DMS53 (cell line): ENCODE measurements at places on chromosomes 1 and 21.

DNA sequence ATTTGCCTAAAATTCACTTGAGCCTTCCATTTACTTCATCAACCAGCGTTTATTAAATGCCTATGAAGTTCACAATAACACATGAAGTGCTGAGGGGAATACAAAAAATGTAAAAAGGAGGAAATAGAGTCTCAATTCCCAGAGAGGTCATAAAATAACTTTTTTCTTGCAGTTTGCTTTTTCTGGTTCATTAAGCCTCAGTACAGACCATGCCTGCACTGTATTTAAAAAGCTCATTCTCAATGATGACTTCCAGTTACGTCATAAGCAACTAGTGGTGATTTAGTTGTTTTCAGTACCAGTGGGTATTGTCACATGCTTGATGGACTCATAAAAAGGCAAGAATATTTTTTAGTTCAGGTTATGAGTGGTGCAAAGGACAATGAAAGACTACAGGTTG lies 160.1 kb upstream of the UBE2U start:
- DNase-seq: no peak

DNA sequence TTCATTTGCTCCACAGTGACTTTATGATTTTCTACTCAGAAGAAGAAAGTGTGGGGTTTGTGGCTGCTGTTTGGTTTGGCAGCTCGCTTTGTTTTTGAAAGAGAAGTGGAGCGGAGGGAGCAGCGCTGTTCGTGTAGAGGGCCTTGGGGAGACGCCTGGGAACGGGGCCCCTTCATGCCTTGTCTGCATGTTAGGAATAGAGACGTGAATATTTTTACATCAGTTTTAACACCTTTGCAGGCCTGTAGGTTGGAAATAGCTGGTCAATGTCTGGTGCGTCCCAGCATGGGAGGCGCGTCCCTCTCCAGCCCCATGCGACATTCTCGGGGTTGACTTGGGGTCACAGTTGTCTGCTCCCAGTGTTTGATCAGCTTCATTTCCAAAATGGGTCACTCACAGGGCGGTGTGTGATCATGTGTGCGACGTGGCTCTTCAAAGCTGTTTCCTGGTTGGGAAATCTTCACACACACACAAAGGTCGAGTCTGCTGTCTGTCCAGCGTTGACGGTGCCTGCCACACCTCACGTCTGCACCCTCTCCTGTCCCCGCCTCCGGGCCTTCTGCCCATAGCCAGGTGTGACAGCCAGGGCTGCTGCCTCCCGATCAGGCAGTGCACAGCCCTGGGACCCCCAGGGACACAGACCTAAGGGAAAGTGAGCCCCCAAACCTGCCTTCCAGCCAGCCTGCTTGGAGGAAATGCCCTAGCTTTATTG lies 149.2 kb downstream of the PSMG1 start:
- peak; percentile 90 for DNase-seq

DNA sequence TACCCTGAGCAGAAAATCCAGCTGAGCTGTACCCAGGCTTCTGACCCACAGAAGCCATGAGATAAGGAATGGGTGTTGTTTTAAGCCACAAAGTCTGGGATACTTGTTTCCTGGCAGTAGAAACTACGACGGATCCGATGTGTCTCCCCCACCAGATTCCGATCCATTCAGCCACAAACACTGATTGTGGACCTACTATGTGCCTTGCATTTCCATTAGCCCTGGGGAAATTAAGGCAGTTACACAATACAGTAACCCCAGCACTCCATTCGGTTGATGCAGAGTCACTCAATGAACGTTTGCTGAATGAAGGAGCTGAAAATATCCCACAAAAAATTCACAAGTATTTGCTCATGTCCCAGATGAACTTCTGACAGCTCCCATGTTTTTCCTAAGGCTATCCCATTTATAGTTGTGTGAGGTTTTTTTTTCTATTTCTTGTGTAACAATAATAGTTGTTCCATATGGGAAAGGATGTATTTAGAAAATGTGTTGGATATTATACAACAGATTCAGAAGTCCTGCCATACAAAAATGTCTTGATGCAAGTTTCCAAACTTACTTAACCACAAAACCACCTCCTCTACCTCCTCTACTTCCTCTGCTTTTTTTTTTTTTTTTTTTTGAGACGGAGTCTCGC lies 29.6 kb upstream of the KAZN start:
- DNase-seq: no peak

GRCh38 chr1:226027538-226028217 lies 28.5 kb upstream of the SDE2 start:
- DNase-seq: no peak

GRCh38 chr1:44598167-44598566 lies 76.1 kb downstream of the TMEM53 start:
- no peak for DNase-seq

GRCh38 chr1:208939537-208940085 lies 643.9 kb upstream of the CAMK1G start:
- DNase-seq: no peak

- no peak for DNase-seq
Measured at GRCh38 chr1:106926803-106927582, 129.5 kb upstream of the PRMT6 start.

DNA sequence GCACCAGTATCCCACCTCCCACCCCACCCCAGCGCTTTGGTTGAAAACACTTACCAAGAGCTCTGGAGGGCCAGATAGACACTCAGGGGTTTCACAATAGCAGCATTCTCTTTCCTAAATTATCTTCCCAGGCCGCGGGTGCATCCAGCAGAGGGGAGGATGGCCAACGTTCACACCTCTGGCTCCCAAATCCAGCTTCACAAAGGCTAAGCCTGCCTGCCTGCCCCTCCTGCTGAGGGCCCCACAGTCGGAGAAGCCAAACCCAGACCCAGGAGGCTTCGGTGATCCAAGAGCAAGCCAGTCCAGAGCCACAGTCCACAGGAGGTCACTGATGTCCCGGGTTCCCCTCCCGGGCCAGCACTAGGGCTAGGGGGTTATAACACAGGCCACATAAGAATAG lies 231.9 kb downstream of the TRABD2B start:
- no peak for DNase-seq

GRCh38 chr1:40878906-40879305 lies 16.7 kb upstream of the CITED4 start:
- no peak for DNase-seq

GRCh38 chr1:155062702-155063411 lies 683 bp upstream of the EFNA4 start:
- peak; percentile 90 for DNase-seq

DNA sequence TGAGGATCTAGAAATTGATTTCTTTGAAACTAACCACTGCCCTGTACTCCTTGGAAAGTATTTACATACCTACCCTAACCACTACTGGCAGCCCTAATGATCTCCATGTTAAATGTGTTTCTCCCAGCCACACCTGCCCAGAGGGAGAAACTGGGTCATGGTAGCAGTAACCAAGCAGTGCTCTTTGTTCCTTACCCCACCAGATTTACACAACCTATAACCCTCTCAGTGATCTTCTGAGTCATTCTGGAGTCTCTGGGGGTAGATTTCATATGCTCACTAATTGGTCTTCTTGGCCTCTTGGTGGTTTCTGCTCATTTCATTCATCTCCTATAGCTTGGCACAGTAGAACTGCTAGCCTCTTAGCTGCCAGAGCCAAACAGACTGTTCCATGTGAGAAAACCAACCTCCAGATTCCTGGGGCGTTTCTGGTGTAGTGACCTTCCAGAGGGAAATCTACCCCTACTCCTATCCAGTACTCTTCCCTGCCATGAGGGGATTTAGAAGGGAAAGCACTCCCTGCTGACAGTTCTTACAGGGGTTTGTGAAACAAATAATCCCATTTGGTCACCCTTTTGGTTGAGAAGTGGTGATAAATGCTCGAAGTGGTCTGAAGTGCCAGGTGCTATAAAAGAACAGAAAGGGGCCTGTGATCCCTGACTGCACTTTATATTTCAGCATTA lies 36.2 kb upstream of the LRIG2 start:
- no peak for DNase-seq

- DNase-seq: peak; percentile 59
Measured at GRCh38 chr1:41282679-41283317, 40.7 kb upstream of the SCMH1 start.

- no peak for DNase-seq
Measured at GRCh38 chr1:178540204-178540603, 27.3 kb downstream of the TEX35 start.

DNA sequence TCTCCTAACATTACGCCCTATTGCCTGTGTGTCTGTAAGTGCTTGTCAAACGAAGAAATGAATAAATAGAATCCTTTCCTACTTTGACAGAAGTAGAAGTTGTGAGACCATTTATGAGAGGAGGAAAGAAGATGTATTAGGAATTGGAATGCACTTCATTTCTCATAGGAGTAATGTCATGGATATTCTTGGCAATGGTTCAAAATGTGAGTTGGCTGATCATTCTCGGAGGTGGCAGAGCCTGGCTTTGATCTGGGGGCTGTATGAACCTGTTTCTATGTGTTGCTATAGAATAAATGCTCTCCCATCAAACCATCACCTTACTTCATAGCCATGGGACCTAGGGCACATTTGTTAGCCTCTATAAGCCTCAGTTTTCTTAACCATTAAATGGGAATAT lies 10.1 kb upstream of the SERBP1 start:
- peak; percentile 51 for DNase-seq

- peak; percentile 24 for DNase-seq
Measured at GRCh38 chr1:20411196-20411980, 74.6 kb downstream of the CAMK2N1 start.

- no peak for DNase-seq
Measured at GRCh38 chr1:168897249-168897648, 168.2 kb upstream of the DPT start.

DNA sequence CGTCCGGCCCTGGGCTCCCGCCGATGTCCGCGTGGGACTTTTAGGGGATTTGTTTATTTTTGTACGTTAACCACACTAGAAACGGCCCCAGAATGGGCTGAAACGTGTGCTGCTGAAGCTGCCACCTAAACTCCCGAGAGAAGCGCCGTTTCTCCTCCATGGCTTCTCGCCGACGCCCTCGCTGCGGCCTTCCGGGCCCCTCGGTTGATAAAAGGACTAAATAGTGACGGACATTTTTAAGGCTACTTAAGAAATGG lies 678 bp upstream of the PTTG1IP start:
- no peak for DNase-seq
